ENCODE measurements at places on chromosomes 4 and X.

GRCh38 chr4:74334636-74335035 lies 26.4 kb downstream of the EPGN start:
- no peak for DNase-seq

DNA sequence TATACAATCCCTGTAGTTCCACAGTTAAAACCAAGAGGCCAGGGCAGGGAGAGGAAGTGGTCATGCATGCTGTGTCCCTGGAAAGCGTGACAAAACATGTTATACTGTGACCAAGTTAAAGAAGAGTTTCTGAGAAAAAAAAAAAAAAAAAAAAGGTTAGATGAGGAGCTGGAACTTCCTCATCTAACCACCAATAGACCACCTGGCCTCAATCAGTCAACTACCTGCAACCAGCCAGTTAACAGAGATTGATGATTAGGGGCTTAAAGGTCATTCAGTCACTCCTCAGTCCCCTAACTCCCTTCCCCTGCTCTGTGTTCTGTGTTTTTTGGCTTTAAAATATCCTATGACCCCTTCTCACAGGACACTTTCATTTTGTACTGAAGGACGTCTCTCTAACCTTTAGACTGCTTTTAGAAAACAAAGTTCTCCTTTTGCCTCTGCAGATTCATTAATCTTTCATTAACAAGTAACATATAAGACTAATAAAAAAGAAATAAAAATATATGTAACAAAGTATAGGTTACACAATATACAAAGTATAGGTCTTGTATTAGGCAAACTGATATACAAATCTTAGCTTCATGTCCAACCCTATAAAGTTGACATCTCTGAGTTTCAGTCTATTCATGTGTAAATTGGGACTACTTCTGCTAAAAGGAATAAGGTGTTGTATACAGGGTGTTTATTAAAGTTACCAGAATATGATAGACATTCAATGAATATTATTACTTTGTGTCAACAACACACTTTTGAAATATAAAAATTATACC lies 179.1 kb upstream of the NDST4 start:
- no peak for DNase-seq

DNA sequence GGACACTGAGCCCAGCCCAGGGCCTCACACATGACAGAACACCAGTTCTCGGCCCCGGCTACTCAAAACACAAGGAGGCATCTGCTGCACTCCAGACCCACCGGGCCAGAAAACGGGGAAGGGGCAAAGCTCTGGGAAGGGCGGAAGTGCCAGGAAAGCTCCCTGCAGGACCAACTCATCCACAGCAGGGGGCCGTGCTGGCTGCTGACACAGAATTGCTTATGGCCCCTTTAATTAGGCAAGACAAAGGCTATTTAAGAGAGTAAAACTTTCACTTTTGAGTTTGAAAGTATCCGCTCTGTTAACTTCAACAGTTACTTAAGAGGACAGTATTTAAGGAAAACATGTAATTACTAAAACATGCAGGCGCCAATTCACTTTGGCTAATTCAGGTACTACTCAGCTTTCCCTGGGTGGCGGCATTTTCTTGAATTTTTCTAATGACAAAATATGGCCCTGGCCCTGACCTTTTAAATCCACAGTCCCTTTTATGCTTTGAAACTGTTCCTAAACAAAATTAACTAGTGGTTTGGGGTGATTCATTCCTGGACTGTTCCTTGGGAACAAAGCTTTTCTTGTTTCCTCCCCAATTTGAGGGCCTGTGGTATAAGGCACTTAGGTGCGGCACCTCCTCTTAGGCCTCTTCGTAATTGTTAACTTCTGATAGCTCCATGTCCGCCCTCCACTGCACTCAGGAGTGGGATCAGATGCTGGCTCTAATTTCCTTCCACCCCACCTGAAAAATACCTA lies 40.4 kb downstream of the NSG1 start:
- no peak for DNase-seq

DNA sequence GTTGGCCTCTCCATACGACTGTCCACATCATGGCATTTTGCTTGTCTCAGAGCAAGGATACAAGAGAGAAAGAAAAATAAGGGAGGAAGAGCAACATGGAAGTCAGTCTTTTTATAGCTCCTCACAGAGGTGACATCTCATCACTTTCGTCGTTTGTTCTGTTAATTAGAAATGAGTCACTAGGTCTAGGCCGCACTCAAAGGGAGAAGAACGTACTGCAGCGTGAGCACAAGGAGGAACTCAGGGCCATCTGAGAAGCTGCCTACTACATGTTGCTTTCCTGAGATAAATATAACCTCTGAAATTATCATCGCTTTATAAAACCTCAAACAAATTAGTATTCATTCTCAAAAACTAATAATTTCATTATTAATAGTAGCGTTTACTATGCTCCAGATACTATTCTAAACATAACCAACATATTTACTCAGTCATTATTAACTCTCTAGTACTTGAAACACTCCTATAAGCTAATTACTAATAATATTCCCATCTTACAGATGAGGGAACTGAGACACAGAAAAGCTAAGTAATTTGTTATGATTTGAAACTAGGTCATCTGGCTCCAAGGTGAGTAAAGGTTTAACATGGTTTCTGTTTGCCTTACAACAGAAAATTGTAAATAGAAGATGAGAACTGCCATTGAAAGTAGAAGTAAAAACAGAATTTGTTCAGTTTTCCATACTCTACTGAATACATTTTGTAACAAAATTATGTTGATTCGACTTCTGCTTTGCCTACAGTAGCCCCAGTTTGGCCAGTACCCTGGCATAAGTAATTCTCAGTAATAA lies 213.2 kb upstream of the UGT8 start:
- DNase-seq = no peak

- DNase-seq = no peak
Observed at GRCh38 chrX:41033299-41033698, 51.9 kb upstream of the USP9X start.

DNA sequence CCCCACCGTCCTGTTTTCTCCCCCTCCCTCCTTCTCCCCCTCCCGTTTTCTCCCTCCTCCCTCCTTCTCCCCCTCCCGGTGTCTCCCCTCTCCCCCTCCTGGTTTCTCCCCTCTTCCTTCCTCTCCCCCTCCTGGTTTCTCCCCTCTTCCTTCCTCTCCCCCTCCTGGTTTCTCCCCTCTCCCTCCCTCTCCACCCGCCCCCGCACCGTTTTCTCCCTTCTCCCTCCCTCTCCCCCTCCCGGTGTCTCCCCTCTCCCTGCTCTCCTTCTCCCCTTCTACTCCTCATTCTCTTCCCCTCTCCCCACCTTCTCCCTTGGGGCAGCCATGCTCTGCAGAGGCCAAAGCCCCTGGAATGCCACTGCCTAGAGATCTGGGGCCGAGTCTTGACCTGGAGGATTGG lies 12.2 kb downstream of the SH3TC1 start:
- no peak for DNase-seq

GRCh38 chr4:72110886-72111285 lies 79.1 kb downstream of the NPFFR2 start:
- DNase-seq = no peak

DNA sequence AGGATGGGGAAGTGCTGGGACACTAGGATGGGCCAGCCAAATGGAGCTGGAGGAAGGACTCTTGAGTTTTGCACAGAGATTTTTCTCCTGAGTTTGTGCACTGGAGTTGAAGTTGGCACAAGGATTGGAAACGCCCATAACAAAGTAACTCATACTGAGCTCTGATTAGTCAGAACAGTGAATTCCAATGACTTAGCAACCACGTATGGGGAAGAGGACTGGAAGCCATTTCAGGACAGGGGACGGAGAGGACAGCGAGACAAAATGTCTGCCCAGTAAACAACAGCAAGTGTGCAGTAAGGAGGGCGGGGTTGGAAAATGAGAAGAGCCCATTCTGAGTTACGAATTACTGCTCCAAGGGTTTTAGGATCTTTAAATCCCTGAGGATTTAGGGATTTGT lies 5.9 kb downstream of the RIPPLY1 start:
- DNase-seq = no peak

DNA sequence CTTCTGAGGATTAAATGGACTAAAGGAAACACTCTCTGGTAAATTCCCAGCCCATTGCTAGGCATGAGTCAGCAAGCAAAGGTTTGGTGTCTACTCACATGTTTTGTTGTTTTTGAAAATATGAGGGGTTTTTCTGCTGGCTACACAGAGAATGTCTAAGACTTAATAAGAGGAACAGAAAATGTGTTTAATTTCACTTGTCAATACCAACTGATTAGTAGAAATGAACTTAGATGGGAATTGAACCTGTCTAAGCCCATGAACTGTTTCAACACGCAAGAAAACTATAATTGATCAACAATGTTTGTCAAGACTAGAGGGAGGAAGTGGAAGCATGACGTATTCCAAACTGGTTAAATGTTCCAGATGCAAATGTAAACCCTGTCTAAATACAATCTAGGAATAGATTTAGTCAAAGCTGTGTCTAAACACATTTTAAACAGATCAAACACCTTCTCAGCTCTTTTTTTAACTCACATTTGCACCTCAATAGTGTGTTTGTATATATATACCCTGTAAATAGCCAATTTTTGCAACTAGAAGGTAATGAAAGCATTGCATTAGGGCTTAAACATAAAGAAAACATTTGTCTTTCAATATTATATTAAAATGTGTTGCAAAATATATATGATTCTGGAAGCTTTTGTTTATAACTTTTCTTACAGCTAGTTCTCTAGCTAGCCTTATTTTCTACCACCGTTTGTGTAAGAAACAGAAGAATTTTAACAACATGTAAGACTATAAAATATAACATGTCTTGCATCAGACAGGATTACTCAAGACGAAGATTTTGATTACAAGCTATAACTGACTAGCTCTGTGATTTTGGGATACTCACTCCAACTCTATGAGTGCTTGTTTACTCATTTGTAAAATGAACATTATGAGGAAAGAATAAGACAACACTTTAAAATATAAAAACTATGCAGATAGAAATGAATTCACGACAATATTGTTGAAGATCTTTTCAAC lies 607.8 kb downstream of the FSTL5 start:
- no peak for DNase-seq

GRCh38 chr4:10144966-10145365 lies 28.4 kb upstream of the WDR1 start:
- no peak for DNase-seq

DNA sequence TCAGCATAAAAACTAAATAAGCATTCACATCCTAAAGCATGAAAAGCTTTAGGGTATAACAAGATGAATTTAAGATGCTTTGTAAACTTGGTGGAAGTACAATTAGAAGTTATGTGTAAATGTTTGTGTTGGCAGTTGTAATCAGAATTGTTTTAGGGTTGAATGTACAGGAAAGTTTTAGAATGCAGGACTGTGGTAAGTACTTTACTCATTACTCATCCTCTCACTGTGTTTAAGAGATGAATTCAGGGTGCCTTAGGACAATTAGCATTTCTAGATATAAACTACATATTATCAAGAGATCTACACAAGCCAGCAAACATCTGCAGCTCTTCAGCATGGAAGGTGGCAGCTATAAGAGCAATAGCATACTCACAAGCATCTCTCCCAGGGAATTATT lies 77.5 kb upstream of the ELOVL6 start:
- DNase-seq = no peak

DNA sequence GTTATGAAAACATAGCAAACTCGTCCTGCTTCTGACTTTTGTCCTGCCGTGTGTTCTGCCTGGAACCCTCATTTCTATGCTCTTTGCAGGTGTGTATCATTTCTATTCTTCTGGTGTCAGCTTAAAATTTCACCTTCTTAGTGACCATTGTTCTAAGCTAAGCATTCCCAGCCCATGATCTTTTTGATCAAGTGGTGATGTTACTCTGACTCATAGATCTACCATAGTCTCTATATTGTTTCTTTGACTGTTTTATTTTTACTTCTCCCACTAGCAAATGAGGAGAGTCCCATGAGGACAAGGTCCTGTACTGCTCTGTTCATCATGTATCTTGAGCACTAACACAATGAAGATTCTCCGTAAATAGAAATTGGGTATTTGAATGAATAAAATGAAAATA lies 14.1 kb upstream of the CXCL6 start:
- no peak for DNase-seq

Measured in activated effector memory CD4-positive, alpha-beta T cell treated with Interleukin-2 at 50 U/mL for 16 hours (primary cell).